ENCODE measurements at places on chromosomes 4 and X.

GRCh38 chr4:2041239-2042130 lies 17.6 kb upstream of the NAT8L start:
- peak; percentile 94 for DNase-seq

- no peak for DNase-seq
Measured at GRCh38 chrX:46707274-46707965, 51.5 kb downstream of the SLC9A7 start.

- no peak for DNase-seq
Measured at GRCh38 chr4:188347339-188347738, 208.1 kb downstream of the TRIML1 start.

DNA sequence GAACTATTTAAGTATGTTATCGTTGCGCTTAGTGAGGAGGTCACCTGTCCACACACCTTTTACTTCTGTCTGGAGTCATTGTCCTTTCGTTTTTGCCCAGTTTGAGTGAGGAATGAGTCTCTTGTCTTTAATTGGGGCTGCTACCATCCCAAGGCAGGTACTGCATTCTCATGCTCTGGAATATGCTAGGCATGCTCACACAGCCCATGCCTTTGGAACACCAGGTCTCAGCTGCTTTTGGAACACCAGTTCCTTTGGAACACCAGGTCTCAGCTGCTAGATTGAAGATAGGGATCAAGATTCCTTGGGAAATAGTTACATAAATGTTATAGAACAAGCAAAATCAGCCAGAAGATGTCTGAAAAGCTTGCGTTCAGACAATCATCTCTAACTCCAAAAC lies 73.1 kb downstream of the AREG start:
- no peak for DNase-seq

DNA sequence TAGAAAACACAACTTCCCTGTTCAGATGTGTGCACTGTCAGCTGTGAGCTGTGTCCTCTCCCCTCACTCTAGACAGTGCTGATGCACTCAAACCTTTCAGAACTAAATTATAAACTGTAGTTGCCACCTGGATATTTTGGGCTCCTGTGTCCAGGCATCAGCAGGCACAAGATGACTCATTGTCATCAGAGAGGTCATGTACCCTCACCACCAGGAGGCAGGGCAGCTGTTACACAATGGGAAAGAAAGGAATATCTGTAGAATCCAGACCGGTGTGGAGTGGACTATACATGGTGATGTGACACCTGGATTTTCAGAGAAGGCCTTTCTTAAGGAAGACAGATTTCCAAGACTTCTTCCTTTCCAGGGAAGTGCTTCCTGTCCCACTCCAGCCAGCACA lies 854.4 kb upstream of the AGA start:
- DNase-seq = no peak

DNA sequence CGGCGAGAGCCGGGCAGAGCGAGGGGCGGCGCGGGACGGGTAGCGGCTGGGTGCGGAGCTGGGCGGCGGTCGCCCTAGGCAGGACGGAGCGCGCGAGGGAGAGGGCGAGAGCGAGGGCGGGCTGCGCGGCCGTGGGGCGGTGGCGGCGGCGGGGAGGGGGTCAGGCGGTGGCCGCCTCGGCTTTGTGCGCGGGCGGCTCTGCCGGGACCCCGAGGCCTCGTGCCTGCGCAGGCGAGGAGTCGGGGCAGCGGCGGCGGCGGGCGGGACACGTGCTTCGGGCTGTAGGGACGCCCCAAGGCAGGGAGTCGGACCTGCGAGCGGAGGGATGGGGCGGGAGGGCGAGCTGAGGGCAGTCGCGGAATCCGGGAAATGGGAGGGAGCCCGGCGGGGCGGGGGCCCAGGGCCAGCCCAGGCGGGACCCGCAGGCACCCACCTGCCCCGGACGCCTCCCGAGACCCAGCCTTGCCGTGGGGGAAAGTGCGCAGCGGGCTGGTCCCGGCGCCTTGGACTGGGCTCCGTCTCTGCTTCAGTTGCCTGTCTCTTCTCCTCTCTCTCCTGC lies 465 bp downstream of the BMPR1B start:
- DNase-seq = peak; percentile 77

All from pancreas (tissue), 10 donors.